ENCODE measurements at places on chromosomes 5 and 9.
A peak's percentile ranks its signal among the peaks of the same experiment; 100 is the strongest.

GRCh38 chr9:97072285-97072776 lies 33.4 kb upstream of the CTSV start:
- DNase-seq = no peak

DNA sequence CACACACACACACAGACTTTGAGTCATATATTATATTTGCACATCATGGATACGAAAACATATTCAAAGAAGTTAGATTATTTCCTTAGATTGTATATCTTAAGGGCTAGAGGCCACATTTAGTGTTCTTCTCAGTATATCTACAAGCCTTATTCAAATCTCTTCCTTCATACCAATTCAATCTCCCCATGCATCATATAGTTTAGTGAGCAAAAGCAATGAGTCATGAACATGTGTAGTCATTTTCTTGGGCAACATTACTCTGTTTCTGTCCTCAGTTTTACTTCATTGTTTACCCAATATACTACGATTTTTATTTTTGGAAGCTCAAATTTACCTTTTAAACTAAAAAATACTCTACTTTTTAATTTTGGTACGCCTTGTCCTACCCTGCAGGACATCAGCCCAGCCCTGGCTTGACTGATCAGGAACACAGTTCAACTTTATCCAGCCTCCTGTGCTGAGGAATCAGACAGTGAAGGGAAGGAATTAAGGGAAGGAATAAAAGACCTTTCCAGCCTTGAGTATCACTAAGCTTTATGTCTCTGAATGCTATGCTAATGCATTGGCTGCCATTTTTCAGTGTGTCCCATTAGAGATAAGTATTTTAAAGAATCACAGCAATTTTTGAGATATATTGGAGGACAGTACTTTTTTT lies 101.7 kb upstream of the FST start:
- no peak for DNase-seq

GRCh38 chr5:88248743-88249540 lies 19.7 kb downstream of the TMEM161B start:
- no peak for DNase-seq

- DNase-seq = no peak
Observed at GRCh38 chr5:128775558-128775957, 189.7 kb upstream of the SLC27A6 start.

DNA sequence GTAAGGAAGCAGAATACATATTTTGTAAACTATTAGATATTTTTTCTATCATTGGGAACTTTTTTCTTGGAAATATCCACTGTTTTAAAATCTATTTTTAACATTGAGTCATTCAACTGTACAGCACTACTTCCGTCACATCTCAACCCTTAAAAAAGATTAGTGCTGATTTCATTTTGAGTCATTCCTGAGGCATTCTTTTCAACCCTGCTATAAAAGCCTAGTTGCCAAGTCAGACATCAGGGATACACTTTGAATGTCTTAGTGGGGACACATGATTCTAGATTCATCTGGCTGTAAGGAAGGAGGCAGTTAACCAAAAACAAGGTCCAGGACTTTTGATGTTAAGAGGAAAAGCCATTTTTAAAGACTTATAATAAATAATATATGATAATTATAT lies 160.9 kb downstream of the GIN1 start:
- no peak for DNase-seq

DNA sequence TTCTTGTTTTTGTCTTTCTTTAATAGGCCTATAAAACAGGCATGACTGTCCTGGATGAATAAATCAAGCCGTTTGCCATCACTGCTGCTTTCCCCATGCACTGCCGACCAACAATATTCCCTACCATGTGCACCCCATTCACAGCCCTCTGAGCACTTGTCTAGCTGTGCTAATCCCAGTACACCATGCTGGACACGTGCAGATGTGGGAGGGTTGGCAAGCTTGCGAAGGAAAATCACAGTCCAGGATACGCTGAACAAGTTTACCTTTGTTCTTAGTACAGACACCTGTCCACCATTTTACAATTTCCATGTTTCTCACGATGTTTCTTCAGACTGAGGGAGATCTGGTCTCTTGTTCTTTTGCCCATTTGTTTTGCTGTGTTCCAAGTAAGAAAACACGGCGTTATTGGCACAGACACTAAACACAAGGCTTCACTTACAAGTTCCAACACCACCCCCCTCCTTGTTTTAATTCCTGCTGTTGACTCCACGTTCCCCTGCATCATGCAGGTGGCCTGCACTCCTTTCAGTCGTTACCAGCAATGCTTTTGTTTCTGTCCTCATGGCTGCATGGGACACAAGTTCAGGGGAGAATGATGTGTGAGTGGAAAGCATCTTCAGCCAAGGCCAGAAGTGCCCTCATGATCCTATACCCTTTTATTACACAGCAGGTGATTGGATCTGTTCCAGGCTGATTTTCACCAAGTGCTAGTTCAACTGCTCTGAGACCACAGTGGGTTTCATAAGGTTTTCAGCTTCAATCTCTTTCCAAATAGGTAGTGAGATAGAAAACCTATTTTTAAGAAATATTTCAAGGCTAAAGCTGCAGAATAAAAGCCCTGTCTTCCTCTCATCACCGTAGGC lies 608.9 kb downstream of the IRX1 start:
- DNase-seq = no peak

DNA sequence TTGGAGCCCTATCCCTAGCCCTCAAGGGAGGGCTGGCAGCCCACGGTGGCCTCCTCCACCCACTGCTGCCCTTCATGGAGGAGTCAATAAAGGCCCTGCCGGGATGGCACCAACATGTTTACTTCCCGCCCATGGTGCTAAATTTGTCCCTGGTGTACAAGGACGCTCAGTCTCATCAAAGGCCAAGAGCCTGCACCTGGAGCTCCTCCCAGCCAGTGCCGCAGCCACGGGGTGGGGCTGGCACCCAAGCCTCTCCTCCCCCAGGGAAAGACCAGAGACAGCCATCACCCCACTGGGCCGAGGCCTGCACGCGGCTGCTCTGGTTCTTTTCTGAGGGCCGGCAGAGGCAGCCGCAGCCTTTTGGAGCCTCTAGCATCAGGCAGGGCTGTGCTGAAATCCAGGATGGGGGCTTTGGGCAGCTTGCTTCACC lies 34.8 kb upstream of the RXRA start:
- DNase-seq = no peak

DNA sequence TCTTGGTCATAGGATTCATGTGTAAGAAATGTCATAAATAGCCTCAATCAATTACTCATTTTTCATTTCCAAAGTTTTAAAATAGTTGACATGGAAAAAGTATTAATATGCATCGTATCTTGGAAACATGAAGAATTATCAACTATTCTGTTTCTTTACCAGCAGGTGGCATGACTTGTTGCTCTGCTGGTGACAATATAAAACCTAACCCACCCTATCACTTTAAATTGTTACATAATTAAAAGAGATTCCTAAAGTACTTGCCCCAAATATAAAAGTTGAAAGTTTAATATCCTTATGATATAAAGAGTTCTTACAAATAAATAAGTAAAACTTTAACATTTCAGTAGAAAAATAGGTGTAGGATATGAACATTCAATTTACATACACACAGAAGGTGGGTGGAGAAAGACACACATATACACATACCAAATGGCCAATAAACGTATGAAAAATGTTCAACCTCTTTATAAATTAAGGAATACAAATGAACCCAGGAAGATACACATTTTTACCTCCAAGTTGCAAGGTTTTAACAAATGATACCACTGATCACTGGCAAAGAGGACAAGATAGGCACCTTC lies 30.6 kb downstream of the MAP1B start:
- no peak for DNase-seq

DNA sequence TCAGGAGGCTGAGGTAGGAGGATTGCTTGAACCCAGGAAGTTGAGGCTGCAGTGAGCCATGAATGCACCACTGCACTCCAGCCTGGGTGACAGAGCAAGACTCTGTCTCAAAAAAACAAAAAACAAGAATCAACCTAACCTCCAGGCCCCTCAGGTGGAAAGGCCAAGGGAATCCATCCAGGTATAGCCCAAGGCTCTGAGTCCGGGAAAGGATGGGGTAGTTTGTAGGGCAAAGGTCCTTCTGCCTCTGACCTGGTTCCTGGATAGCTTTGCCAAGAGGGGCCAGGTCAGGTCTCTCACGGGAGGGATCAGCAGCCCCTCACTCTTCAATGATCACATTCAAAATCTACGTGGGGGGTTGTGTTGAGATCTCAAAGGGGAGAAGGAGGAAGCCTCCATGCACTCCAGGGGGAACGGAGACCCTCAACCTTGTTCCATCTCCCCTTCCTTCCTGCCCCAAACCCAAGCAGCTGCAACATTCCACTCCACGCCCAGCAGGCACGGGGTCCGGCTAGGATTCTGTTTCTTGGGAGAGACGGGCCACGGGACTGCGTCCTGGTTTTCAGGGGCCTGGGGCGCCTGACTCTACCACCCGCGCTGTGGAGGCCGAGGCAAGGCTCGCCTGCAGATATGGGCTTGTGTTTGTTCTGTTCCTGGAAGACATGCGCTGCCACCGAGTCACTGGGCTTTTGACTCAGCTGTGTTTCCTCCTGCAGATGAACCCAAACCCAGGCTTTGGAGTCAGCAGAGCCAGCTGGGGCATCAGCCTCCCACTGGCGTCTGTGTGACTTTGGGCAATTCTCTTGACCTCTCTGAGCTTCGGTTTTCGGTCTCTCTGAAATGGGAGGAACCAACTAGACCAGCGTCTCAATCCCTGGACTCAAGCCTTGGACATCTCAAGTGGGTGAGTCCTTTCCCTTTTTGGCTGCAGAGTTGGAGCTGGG lies 35.5 kb downstream of the PLPP7 start:
- no peak for DNase-seq

- DNase-seq = no peak
Observed at GRCh38 chr9:2208465-2208864, 193.3 kb downstream of the SMARCA2 start.

DNA sequence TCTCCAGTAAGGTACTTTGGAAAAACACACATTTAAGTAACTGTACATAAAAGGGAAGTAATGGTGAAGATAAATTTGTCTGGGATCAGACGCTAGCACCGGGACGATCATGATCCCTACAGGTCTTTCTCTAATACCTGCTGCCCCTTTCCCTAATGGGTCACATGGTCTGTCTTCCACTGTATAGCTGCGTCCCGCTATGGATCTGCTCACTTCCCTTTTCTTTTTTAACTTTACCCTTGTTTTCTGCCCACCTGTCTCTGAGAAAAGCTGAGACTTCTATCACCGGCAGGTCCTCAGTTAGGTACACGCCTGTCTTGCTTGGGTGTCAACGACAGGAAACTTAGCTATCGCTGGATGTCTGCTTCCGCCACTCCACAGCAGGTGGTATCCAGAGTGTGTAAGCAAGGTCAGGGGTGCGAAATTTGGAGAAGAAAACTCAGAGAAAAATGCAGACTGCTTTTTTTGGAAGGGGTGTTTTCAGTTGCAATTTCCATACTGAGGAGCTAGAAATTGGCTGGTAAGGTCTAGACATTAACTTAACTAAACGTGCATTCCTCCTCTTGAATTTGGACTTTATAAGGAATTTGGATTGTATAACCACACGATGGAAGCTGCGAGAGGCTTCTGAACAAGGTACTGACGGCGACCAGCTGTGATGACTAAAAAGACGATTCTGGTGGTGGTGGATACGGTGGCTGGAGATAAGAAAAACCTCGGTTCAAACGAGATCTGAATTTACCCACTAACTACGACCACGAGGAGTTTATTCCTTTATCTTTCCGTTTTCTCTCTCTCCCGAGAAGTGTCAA lies 1.1 kb upstream of the ICE1 start:
- no peak for DNase-seq

GRCh38 chr5:42547141-42547540 lies 123.9 kb downstream of the GHR start:
- DNase-seq = no peak

DNA sequence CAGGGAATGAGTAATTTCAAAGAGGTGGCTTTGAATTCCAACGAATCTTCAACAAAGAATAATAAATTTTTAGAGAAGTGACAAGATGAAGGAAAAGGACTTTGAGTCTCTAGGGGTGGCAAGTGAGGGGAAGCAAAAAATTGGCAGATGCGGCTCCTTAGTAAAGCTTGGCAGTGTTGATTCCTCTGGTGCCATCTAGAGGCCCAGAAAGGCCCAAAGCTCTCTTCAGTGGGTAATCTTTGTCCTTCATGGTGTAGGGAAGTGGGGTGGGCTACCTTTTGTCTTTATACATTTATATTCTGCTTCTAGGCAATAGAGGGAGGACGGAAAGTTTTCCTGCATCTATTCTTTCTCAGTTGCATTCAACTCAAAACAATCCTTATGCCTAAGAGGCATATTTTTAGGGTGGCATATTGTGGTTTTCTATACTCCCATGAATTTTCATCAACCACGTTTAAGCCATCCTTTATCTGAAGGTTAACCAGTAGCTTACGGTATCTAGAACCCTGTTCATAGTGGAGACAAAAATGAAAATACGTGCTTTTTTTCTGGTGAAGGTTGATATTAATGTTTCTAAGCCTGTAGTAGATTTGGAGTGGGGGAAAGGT lies 17.5 kb upstream of the ROPN1L start:
- peak; percentile 37 for DNase-seq

DNA sequence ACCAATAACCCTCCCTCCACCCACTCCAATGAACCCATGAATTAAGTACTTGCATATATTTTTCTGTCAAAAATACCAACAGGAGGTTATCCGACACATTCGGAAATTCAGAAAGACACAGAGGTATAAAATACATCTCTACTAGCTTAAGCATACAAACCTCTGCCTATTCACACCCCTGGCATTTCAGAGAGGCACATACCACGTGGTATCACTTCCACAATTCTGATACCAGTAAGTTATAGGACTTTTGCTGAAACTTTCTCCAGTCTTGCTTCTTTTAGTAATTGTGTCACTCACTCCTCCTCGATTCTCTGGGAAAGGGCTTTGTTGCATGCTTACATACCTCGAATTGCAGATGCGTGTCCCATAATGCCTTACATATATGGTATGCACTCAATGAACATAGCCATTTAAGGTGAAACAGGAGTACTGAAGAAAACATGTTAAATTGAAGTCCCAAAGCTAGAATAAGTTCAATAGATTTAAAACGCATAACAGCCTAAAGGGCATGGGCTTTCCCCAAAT lies 58.1 kb downstream of the TLE1 start:
- no peak for DNase-seq

GRCh38 chr9:2859776-2860379 lies 16.0 kb upstream of the PUM3 start:
- DNase-seq = peak; percentile 75

DNA sequence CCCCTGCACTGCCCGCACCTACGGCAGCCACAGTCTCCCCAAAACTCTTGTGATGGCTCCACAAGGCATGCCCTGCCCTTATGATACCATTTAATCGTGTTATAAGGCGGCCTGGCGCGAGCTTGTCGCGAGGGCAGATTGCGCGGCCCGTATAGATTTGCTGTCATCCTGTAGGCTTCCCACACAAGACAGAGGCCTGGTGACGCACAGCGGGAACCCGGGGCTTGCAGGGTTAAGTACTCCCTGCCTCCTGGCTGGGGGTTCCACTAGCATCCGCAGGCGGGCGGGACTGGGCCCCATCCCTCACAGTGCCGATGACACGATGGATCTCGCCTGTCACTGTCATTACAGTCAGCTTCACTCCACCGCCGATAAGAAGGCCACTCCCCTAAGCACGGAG lies 364.9 kb upstream of the IRX2 start:
- DNase-seq = no peak

DNA sequence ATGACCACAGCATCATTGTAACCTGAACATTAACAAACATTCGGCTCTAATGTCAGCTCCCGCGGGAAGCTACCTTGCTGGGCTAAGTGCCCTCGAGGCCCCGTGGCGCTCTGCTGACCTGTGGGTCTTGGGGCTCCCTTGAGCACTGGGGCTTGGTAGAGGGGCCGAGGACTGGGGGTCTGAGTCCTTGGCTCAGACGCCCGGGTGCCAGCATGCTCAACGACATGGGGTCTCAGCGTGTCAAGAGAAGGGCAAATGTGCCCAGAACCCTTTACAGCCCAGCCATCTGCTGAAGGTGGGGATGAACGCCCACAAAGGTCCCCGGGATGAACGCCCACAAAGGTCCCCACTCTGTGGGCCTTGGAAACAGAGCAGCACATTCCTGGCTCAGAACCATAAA lies 39.7 kb upstream of the SARDH start:
- no peak for DNase-seq
